CD8-positive, alpha-beta memory T cell (primary cell): ENCODE measurements at places on chromosomes 7 and 10. TPM values are rescaled to one million over a fixed set of nuclear protein-coding genes. Genes with fewer than 3 reads are reported as not detected.

DNA sequence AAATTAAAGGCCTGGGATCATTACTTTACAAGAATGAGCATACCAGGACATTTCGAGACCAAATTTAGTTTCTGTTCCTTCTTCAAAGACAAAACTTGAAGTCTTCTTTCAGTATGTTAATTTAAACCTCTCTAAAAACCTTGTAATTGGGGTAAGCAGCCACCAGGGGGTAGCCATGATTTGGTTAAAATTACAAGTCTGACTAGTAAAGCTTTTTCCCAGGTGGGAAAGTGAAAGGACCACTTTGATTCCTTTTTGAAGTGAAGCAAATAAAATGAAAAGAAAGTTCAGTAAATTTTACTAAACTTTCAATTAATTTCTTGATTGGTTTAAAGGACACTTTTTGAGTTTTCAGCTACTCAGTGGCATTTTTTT is 294.3 kb downstream of the BBS9 start:
- H3K4me3 ChIP-seq = no peak overlapping the region
- no peaks in the 10 kb centered on the region for H3K4me1 ChIP-seq
- H3K36me3 ChIP-seq = no peaks in the 10 kb centered on the region
- H3K27ac ChIP-seq = no peak overlapping the region
- no peak for DNase-seq
- H3K27me3 ChIP-seq = no peaks in the 10 kb centered on the region

LHFPL3 gene
- not detected for total RNA-seq

- no peak overlapping the region for H3K27ac ChIP-seq
- H3K27me3 ChIP-seq = peaks cover 34% of the 10 kb centered on the region
- DNase-seq = no peak
Measured at GRCh38 chr7:73648593-73649332, 18.9 kb upstream of the VPS37D start.

- H3K4me3 ChIP-seq = no peak overlapping the region
- H3K27ac ChIP-seq = no peak overlapping the region
- H3K4me1 ChIP-seq = no peaks in the 10 kb centered on the region
Measured at GRCh38 chr10:75508814-75509306, 77.4 kb downstream of the LRMDA start.

- no peaks in the 10 kb centered on the region for H3K4me1 ChIP-seq
- H3K27me3 ChIP-seq = peaks cover 6% of the 10 kb centered on the region
- H3K36me3 ChIP-seq = no peaks in the 10 kb centered on the region
- no peak for DNase-seq
- no peak overlapping the region for H3K4me3 ChIP-seq
- H3K27ac ChIP-seq = no peak overlapping the region
Measured at GRCh38 chr10:115093776-115094408, 727 bp downstream of the ATRNL1 start.

DNA sequence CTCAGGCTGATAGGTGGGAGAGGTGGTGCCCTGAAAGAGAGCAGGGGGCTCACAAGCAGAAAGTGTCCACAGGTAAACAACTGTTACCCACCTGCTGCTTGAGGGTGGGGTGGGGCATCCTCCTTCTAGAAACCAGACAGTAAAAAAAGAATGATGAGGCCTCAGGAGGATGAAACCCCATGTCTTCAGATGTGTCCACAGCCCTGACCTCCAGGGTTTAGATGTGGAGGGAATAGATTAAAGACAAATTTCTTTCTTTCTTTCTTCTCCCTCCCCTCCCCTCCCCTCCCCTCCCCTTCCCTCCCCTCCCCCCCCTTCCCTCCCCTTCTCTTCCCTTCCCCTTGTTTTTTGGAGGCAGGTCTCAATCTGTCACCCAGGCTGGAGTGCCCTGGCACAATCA is 333.5 kb upstream of the NUPR2 start:
- no peaks in the 10 kb centered on the region for H3K36me3 ChIP-seq
- no peak for DNase-seq
- H3K4me1 ChIP-seq = no peaks in the 10 kb centered on the region
- no peak overlapping the region for H3K4me3 ChIP-seq

IRF5 gene
- 7.8 TPM for total RNA-seq

- no peak overlapping the region for H3K4me3 ChIP-seq
- no peak overlapping the region for H3K27ac ChIP-seq
- H3K4me1 ChIP-seq = no peaks in the 10 kb centered on the region
Measured at GRCh38 chr10:76554478-76554877, 1083.1 kb downstream of the KCNMA1 start.

DNA sequence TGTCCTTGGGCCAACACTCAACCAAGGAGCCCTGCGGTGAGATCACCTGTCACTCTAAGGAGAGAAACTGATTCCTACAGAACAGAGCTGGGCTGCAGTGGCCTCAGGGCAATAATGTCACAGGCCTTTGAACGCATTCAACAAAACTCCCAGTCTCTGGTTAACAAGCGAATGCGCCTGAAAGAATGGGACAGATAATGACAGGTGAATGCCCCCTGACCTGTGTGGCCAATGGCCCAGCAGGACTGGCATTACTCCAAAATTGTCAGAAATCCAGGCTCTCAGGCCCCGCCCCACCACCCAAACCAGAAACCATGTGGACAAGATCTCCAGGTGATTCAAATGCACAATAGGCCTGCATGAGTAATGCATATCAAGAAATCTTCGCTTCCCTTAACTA is 277.7 kb upstream of the KLF6 start:
- no peak overlapping the region for H3K27ac ChIP-seq
- no peaks in the 10 kb centered on the region for H3K36me3 ChIP-seq
- no peaks in the 10 kb centered on the region for H3K27me3 ChIP-seq
- H3K4me3 ChIP-seq = no peak overlapping the region
- DNase-seq = no peak

- no peak for DNase-seq
- H3K27me3 ChIP-seq = no peaks in the 10 kb centered on the region
- no peaks in the 10 kb centered on the region for H3K4me1 ChIP-seq
- no peak overlapping the region for H3K27ac ChIP-seq
Measured at GRCh38 chr10:4677296-4678021, 148.5 kb upstream of the AKR1E2 start.

ZWINT gene
- total RNA-seq = 120 TPM

MMP21 gene
- not detected for total RNA-seq

GRCh38 chr7:28748346-28748745 is 209.8 kb downstream of the TRIL start:
- no peak overlapping the region for H3K27ac ChIP-seq
- H3K27me3 ChIP-seq = no peaks in the 10 kb centered on the region
- DNase-seq = no peak
- H3K4me3 ChIP-seq = no peak overlapping the region
- no peaks in the 10 kb centered on the region for H3K4me1 ChIP-seq

- H3K4me3 ChIP-seq = no peak overlapping the region
- no peak overlapping the region for H3K27ac ChIP-seq
- H3K4me1 ChIP-seq = no peaks in the 10 kb centered on the region
- no peaks in the 10 kb centered on the region for H3K27me3 ChIP-seq
- H3K36me3 ChIP-seq = no peaks in the 10 kb centered on the region
Measured at GRCh38 chr7:3154317-3154716, 110.7 kb upstream of the CARD11 start.

ZNF485 gene
- total RNA-seq = 7.6 TPM

SCIN gene
- total RNA-seq = 0.35 TPM
